ENCODE measurements at places on chromosomes 3 and 15.

- DNase-seq = no peak
Measured at GRCh38 chr3:16264174-16264707, 502 bp downstream of the DPH3 start.

GRCh38 chr3:46867550-46867898 lies 4.3 kb upstream of the MYL3 start:
- no peak for DNase-seq

DNA sequence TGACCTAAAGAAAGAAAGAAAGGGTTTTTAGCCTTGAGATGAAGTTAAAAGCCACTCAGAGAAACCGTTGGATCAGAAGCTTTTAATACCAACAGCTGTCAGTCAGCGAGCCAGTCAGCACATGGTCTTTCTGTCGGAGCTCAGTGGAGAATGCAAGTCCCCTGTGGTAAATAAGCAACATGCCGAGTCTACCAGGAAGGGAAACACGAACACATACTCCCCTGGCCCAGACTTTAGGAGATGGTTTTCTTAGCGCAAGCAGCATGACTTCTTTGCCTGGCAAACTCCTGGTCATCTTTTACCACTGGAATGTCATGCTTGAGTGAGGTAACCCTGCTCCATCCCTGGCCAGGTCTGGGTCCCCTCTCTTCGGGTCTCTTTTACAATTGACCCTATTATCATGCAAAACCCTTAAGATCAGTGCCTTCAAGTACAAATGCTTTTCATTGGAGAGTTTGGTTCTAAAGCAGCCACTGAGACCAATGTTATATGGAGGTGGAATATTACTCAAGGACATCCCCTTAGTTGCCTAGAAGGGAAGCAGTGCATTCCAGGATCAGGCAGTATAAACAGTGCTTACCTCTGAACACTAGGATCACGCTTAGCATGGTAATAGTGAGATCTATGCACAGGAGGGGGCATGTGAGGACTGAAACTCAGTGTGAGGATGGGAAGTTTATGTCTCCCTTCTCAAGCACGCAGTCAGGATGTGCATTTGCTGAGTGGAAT lies 28.2 kb downstream of the SLCO3A1 start:
- no peak for DNase-seq

DNA sequence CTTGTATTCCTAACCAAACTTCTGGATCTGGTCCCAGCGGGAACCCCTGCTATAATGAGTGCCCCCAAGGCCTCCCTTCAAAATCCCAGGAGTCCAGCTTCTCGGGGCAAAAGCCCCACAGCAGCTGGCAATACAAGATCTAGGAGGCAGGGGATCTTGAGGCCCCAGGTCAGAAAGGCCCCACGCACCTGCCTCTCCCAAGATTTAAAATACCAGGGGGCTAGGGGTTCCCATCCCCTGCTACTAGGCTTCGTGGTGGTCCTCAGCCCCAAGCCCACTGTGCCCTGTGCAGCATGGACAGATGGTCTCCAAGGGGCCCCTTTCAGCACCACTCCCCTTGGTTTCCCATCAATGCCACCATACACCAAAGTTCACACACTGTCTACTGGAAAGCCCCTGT lies 15.8 kb upstream of the CYP11A1 start:
- DNase-seq = no peak

DNA sequence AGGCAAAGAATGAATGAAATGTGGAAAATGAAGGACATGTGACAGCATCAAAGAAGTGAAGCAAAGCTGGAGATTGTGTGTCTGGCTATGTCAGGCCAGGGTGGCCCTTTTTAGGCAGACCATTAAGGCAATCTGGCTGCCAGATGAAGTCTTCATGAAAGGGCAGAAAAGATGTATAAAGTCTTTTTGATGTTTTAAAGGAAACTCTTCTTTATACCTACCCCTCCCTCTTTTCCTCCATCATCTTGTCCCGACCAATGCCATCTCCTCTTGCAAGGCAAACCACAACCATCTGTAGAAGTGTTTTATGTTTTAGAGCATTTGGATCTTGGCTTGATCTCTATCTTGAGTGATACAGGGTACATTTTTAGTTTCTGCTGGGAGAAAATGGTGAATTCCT lies 259.2 kb downstream of the LSAMP start:
- no peak for DNase-seq

DNA sequence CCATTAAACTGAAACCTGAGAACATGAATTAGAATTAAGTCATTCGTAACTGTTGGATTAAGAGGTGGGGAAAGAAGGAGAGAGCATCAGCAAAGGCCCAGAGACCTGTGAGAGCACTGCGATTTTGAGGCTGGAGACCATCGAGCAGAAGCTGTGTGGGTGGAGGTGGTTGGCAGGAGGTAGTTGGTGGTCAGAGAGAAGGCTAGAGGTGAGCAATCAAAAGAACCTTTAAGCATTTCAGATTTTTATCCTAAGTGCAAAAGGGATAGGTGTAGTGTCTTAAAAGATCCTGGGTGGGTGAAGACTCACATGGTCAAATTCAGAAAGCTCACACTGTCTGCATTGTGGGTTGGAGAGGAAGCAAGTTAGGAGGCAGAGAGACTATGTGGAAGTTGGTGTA lies 65.1 kb upstream of the TEX264 start:
- no peak for DNase-seq

DNA sequence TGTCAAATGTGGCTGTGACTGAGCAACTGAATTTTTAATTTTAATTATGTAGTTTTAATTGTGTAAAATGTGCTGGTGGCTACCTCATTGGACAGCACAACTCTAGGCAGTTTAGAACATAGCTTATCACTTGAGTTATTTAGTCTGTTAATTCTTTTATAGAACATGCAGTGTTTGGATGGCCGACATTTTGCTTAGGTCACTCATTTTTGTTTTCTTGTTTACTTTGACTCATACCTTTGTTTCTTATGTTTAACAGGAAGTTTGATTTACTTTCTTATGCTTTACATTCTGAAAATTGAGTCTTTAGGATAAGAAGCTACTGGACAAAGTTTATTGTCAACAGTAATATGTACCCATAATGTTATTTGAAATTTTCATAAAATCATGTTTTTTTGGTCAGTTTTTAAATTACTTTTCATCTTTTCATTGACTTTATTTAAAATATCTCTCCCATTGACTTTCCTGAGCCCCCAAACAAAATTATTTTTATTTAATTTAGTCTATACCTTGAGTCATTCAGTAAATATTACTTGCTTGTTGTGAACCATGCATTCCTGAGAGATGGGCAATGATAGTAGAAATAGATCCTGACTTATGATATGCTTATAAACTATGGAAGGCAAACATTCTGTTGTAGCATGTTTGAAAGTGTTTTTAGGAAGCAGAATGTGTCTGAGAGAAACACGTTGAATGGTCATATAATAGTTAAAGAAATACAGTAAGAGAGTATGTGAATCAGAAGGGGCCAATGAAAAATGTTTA lies 60.6 kb downstream of the TCF12 start:
- no peak for DNase-seq

DNA sequence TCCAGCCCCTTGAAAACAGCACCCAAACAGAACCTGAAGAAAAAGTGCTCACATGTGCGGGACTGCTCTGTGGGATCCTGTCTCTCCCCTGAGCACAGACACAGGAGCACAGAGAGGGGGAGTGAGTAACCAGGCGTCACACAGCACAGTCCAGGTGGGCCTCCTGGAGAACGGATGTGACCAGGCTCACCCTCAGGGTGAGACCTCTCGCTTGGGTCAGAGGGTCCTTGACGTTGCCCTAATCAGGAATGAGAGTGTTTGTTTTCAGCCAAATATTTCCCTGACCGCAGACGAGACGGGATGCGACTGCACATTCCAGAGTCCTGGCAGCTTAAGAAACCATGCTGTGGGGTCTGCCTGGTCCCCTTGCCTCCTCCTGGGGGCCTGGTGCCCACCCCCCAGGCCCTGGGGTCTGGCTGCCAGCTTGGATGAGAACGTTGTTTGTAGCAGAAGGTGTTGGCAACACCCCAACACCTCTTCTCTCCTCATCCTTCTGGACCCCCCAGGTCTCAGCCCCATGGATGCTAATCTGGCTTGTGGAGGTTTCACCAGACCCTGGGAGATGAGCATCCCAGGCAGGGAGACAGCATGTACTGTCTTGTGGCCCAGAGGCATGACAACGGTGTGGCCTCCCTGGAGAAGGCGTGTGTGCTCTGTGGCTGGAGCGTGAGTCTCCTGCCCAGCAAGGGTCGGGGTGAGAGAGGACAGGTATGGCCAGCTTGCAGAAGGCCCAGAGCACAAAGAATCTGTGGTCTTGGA lies 42.1 kb upstream of the SLC6A6 start:
- no peak for DNase-seq

DNA sequence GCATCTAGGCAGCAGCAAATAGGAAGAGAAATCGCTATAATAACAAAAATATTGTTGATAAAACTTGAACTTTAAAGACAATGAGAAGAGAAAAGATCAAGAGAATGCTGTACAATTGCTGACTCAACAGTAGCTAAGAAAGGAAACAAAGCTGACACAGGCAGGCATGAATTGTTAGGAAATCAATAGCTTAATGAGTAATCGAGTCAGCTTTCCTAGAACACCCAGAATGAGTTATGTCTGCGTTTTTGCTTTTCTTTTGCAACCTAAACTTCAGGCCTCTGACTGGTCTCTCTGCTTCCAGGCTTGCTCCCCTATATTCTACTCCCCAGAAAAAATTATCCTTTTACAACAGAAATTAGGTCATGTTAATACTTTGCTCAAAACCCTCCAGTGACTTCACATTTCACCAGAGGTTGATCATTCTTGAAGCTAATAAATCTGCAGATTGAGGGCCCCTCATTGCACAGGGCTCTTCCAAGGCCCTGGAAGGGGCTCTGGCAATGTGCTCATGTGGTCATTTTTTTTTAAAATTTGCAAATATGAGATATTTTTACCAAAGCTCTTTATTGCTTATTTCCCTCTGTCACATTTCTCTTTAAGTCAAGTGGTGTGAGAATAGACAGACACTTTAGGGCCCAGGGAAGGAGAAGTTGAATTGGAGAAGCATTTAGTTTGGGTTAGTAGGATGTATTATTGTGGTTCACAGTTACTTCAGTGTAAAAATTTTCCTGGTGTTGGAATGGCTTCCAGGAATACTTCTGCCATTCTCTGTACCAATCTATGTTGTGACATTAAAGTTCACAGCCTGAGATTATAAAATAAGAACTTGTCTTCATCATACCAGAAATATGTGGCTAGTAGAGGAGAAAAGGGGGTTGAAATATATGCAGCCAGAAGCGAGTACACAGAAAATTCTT lies 116.3 kb downstream of the TMCO5A start:
- no peak for DNase-seq

- DNase-seq = no peak
Measured at GRCh38 chr3:46480491-46481195, 15.9 kb upstream of the LTF start.

GRCh38 chr3:16362770-16363169 lies 97.8 kb downstream of the OXNAD1 start:
- DNase-seq = no peak

GRCh38 chr15:33370623-33371020 lies 59.9 kb downstream of the RYR3 start:
- DNase-seq = no peak

DNA sequence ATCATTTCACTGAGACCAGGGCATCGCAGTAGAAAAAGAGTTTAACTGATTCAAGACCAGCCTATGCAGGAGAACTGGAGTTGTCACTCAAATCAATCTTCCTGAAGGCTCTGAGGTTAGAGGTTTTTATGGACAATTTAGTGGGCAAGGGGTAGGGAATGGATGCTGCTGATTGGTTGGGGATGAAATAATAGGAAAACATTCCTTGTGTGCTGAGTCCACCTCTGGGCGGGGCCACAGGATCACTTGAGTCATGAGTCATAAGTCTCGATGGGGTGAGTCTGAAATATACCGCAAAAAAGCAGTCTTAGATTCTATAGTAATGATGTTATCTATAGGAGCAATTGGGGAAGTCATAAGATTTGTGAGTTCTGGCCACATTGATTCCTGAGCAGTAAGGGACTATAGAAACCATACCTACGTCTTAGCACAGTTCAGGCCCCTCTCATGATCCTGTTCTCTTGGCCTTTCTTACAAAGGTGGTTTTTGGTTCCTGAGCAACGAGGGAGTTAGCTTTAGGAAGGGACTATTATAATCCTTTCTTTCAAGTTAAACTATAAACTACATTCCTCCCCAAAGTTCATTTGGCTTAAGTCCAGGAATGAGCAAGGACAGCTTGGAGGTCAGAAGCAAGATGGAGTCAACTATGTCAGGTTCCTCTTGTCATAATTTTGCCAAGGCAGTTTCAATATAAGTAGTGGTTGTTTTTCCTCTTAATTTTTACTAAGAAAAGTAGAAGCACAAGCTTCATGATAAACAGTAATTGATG lies 2.7 kb upstream of the OPA1 start:
- no peak for DNase-seq

DNA sequence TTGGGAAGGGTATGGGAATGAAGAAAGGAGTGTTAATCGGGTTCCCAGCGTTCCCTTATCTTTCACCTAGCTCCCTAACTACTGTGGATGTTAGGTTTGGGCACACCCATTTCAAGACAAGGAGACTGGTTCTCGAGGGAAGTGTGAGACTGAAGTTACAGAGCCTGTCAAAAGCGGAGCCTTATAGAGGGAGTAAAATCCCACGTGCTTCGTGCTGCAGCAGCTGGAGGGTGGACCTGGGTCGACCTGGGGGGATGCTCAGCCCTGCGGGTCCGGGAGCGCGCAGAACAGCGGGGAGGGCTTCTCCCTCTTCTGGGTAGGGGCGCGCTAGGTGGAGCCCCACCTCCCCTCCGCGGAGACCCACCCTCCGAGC lies 314 bp upstream of the TMED3 start:
- no peak for DNase-seq

All from GM18507 (cell line).